NCI-H1436 treated with DMSO at 0.1 percent for 48 hours (cell line): ENCODE measurements at places on chromosomes 5 and 9.

DNA sequence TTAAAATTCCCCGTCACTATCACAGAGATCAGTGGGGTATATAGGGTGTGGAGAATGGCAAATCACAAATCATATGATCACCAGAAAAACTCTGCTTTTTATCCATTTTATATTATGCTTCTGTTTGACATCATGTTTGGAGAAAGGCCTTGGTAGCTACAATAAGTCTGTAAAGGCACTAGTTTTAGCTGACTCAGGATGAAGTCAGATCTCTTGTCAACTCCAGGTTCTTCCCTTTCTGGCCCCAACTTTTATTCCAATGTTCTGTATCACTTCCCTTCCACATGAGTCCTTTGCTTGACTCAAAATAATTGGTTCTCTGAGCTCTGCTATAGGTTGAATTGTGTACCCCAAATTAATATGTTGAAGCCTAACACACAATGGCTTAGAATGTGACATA, 484.9 kb downstream of the PTPRD start:
- no peak for DNase-seq

DNA sequence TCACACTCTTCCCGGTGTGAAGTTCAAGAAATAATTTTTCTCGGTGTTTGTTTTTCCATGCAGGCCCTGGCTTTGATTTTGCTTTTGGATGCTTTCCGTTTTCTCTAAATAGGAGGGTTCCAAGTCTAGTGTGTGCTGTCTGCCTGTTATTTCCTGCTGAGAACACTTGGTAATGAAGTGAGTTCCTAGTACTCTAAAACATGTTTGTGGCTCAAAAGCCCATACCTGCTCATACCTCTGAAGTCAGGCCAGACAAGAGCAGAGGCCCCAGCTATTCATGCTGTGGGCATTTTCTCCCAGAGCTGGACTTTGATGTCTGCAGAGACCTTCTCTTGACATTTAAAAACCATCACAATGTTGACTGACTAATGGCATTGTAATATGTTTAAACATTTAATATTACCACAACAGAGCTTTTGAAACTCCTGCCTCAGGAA, 211.2 kb downstream of the GOLPH3 start:
- DNase-seq, result no peak

GRCh38 chr5:60494635-60495034, 205.3 kb downstream of the DEPDC1B start:
- DNase-seq, result no peak

DNA sequence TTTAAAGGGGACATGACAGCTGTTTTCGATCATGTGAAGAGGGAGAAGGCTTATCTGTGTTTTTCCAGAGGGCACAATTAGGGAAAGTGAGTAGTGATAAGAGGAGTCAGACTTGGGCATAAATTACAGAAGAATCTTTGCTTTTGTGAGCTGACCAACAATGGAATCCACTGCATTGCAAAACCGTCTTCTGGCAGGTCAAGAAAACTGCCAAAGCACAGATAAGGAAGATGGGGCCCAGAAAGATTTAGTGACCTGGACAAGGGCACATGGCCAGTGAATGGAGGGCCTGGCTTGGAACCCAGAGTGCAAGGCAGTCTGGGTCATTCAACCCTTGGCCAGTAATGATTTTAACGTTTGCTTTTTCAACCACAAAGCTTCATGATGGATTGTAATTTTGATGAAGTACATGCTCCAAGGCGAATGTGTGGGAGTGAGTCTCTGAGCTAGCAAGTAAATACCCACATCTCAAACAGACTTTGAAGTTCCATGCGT, 153.2 kb upstream of the MAST4 start:
- no peak for DNase-seq

DNA sequence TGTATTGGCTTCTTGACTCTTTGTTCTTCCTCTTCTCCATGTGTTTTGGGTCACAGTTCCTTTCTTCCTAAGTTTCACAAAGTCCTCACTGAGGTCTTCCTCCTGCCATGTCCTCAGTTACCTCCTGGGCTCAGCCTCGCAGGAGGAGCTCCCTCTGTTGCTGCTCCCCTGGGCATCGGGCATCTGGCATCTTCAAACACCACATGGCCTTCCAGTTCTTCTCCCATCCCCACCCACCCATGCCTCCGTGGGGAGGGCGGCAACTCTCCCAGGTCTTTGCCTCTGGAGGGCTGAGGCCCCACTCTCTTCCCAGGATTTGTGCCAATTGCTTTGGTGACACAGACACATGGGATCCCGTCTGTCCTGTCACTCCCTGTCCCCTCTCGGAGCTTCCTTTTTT, 22.8 kb downstream of the MRPL36 start:
- no peak for DNase-seq

- no peak for DNase-seq
These were observed 51.1 kb downstream of the PSMB7 start for GRCh38 chr9:124364141-124364540.

DNA sequence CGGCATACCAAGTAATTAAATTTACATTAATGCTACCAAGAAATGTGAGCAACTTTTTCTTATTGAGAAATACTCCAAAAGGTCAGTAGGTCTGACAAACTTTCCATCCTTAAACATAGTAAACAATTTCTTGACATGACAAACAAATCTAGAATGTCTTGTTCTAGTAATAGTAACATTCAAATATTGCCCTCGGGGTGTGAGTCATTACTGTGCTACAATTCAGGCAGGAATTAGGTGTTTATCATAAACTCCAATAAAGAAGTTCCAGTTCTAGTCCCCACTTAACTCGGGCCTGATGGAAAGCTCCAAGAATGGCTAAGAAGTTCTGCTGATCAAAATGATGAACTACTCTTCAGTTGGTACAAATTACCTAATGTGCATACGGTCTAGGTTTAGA, 235.6 kb upstream of the TUSC1 start:
- no peak for DNase-seq

GRCh38 chr5:181045316-181045715, 5.2 kb downstream of the BTNL9 start:
- no peak for DNase-seq

- DNase-seq, result no peak
These were observed 11.8 kb downstream of the TBC1D13 start for GRCh38 chr9:128798896-128799295.

GRCh38 chr9:93543117-93543516, 33.3 kb upstream of the PHF2 start:
- DNase-seq, result no peak
